H9 (cell line): ENCODE measurements at places on chromosomes 5 and 9. TPM values are rescaled to one million over a fixed set of nuclear protein-coding genes. Genes with fewer than 3 reads are reported as not detected.

- DNase-seq = peak; percentile 33
These were observed 547.8 kb downstream of the CCDC171 start for GRCh38 chr9:16100537-16101091.

DNA sequence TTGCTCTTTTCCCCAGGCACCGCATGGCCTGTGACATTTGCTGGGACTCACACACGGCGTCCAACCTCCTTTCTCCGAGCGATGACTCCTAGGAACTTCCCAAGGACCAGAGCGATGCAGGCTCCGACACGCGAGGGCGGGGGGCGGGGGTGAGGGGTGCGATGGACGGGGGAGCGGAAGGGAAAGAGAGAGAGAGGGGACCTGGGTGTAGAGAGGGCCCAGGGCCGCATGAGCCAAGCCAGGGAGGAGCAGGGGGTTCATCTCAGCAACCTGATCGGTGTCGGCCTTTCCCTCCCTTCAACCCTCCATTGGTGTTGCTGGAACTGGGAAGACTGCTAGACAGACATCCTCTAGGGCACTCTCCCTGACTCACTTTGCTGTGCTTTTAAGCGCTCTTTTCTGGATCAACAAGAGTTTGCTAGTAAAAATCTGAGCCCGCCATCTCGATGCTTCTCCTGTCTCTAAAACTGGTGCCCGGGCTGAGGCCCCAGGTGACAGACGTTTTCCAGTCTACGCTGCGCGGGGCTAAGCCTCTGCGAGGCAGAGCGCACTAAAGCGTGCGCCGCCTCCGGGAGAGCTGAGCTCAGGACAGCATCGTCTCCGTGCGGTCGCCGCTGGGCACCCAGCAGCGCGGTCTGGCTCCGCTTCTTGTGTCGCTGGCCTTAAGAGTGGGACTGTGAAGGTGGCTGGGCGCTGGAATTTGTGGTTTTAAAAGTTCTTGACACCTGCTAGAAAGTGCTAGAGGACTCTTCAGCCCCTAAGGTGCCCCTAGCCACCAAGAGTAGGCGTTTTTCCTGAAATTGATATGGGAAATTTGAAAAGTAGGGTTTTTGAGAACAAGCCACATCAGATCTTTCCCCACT is 1.0 kb upstream of the TSLP start:
- peak; percentile 70 for DNase-seq

- no peak for DNase-seq
These were observed 1.5 kb downstream of the CDC20B start for GRCh38 chr5:55171471-55171870.

DNA sequence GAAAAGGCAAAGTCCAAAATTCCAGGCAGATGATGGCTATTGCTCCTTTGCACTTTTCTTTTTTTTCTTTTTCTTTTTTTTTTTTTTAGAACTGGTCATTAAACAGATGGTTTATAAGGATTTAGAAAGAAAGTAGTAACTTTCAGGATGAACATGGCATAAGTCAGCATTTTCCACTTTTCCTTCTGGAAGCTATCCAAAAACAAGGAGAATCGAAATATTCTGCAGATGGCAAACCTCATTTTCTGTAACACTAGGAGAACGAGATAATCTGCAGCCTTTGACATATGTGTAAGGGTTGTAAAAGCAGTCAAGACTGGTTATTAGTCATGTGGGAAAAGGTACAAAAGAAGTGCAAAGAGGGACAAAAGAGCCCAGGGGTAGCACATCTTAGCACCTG is 69.1 kb upstream of the PUM3 start:
- DNase-seq = no peak

DNA sequence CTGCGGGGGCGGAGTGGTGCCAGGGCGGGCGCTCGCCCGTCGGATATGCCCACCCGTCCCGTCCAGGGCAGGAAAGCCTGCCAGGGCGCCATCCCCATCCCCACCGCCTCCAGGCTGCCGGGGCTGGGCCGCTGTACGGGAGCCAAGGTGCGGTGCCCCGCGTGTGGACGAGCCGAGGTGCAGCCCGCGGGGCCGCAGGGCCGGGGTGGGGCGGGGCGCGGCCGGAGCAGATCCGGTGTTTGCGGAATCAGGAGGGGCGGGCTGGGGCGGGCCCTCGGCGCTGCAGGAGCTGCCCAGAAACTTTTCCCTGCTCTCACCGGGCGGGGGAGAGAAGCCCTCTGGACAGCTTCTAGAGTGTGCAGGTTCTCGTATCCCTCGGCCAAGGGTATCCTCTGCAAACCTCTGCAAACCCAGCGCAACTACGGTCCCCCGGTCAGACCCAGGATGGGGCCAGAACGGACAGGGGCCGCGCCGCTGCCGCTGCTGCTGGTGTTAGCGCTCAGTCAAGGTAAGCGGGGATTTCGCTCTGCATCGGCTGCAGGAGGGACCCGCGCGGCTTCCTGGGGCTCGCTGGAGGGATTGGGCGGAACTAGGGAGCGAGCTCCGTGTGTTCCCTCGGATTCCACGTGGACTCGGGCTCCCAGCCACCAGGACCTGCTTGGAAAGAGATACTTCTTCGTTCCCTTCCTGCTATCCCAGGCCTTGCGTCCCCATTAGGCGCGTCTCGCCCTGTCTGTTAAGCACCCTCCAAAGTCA is at the start of gene ITGA2:
ITGA2 (plus strand) TSS at position 328 of the 756 bp plus-strand sequence; CDS start at position 445, 117 bp downstream.
- peak; percentile 73 for DNase-seq

DNA sequence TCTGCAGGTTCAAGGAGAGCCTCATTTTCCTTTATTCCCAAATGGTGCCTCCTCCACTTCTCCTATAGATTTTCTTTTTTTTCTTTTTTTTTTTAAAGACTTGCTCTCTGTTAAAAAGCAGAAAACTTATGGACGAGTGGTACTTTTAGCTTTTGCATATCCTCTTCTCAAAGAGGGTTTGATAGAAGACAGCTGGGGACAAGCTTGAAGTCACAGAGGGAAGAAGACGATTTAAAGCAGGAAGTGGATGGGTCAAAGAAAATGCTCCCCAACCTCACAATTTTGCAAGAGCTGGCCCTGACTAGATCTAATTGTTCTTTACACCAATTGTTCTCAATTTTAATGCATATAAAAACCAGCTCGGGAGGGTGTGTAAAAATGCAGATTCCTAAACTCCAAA is 48.9 kb downstream of the APBA1 start:
- no peak for DNase-seq

- no peak for DNase-seq
These were observed 53.3 kb upstream of the LHFPL2 start for GRCh38 chr5:78701795-78702410.

- DNase-seq = no peak
These were observed 4.4 kb downstream of the NPM1 start for GRCh38 chr5:171391996-171392577.

DNA sequence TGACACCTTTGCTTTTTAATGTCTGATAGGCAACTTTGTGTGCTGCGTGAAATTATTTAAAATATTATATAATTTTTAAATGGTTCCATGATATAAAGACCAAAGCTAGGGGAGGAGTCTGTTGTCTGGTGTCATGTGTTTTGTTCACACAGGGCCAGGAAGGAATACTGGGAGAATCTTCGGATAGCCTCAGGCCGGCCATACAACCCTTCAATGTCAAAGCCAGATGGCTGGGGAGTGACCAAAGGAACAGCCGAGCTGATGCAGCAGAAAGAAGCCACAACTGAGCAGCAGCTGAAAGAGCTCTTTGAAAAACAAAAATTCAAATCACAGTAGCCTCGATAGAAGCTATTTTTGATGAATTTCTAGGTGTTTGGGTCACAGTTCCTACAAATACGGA is 19.2 kb downstream of the BHMT start:
- DNase-seq = no peak

DNA sequence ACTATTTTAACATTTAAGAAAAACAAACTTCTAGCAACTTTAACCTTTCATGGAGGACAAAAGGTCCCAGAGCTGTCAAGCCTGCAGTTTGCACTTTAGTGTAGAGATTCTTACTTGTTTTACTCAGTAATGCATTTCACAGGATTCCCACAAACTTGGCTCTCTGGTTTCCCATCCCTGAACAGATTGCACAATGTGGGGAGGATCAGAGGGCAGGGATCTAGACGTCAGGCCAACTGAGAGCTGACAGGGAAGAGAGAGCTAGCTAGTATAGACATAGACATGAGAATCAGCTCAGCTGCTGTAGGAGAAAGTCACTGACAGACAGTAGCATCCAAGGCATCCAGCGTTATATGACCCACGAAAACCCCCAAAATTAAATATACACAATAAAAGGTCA is 20.9 kb upstream of the BNIP1 start:
- DNase-seq = no peak

GRCh38 chr5:139183502-139183901 is 14.7 kb downstream of the SIL1 start:
- DNase-seq = no peak

- no peak for DNase-seq
These were observed 6.1 kb upstream of the COL5A1 start for GRCh38 chr9:134635351-134636148.

GRCh38 chr9:123162360-123162759 is 106.0 kb downstream of the STRBP start:
- DNase-seq = no peak

DNA sequence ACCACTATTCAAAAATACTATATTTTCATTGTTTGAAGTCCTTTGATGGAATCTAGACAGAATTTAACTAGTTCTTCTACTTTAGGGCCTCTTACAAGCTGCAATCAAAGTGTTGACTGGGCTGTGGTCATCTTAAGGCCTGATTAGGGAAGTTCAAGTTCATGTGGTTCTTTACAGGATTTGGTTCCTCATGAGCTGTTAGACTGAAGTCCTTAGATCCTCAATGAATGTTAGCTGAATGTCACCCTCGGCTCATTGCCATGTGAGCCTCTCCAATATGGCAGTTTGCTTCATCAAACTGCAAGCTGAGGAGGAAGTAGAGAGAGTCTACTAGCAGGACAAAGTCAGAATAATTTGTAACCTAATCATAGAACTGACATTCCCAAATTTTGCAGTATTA is 135.1 kb downstream of the CSNK1G3 start:
- DNase-seq = no peak

DNA sequence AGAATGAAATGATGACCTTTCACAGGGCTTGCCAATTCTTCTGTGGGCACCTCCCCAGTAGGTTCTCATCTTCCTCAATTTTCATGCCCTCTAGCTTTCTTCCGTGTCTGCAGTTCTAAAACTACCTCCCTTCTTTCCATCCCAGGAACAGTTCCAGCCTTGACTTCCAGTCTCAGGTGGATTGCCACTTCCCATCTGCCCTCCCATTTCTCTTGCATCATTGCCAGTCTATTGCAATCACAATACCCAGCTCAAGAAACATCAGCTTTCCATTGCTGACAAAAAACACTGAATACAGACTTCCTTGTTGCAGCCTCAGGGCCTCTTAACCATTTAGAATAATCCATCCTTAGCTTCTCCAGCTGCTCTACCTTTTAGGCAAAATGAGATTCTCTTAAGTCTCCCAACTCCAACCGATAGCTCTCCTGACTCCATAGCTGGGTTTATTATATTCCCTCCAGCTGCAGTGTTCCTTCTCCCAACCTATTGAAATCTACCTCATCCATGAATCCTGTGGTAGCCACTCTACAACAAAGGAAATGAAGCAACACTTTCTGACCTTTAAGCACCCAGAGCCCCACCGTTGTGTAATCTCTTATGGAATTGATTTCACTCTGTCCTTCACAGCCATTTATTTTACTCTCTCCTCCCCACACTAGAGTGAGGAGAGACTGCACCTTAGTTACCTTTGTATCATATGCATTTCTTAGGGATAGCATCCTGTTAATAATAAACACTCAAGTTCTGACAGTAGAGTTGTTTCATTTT is 75.6 kb upstream of the PCA3 start:
- no peak for DNase-seq

- peak; percentile 38 for DNase-seq
These were observed at the start of gene PCDHA13 for GRCh38 chr5:140881889-140882590. Gene PCDHA13, plus strand, starts transcription at chr5:140882124. Its CDS starts 145 bp downstream, at chr5:140882269.

DNA sequence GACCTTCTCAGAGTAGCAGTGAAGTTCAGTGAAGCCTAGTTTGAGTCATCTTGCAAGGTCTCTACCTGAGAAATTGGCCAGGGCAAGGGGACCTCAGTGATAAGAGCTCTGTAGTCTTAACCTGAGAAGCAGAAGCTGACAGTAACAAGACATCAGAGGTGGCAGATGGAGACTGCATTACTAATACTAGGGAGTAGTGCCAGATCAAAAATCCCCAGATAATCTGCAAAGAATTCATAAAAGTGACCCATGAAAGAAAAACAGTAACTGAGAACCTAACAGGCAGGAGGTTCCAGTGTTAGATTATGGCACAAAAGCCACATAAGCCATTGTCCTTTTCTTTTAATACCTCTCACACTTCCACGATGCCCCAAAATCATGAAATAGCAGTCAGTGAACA is 175.5 kb downstream of the MUSK start:
- no peak for DNase-seq

DNA sequence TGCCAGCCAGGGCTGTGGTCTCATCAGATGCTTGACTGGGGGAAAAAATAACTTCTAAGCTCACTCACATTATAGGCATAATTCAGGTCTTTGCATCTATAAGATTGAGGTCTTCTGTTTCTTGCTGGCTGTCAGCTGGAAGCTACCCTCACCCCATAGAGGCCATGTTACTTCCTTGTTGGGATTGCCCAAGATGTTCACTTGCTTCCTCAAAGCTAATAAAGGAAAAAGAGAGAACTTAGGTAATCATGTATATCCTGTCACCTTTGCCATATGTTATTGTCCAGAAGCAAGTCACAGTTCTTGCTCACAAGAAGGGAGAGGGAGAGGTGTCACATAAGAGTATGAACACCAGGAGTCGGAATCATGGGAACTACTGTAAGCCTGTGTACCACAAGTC is 38.7 kb upstream of the ANKRD34B start:
- DNase-seq = no peak

The PIP5K1B gene
- 1.7 and 2.5 TPM in 2 replicates for total RNA-seq

The NKD2 gene
- total RNA-seq = 7.3 and 7.7 TPM in 2 replicates

The CDKN2B gene
- total RNA-seq = 0.13 and 0.48 TPM in 2 replicates

The IL4 gene
- not detected in 2 replicates for total RNA-seq

The CTXN3 gene
- not detected in 2 replicates for total RNA-seq

The PTPDC1 gene
- total RNA-seq = 4.8 and 5.4 TPM in 2 replicates

The MLANA gene
- total RNA-seq = not detected in 2 replicates

The ZDHHC12 gene
- total RNA-seq = 42.8 and 45.8 TPM in 2 replicates

The DRD1 gene
- total RNA-seq = not detected in 2 replicates

The RNF208 gene
- 7.7 and 8.1 TPM in 2 replicates for total RNA-seq

The RCL1 gene
- total RNA-seq = 34.4 and 34.5 TPM in 2 replicates

The FOXD4L3 gene
- total RNA-seq = 0.26 TPM in 1 of 2 replicates, not detected in the other

The C9orf50 gene
- total RNA-seq = not detected in 2 replicates
